ENCODE measurements at places on chromosomes 12 and 14.
A peak's percentile ranks its signal among the peaks of the same experiment; 100 is the strongest.

- DNase-seq: no peak
Observed at GRCh38 chr12:93569301-93569655, 3.2 kb upstream of the SOCS2 start.

GRCh38 chr14:93343266-93343665 lies 3.7 kb upstream of the COX8C start:
- DNase-seq: no peak

- no peak for DNase-seq
Observed at GRCh38 chr14:68507544-68508081, 285.3 kb downstream of the ZFP36L1 start.

GRCh38 chr12:130711756-130712155 lies 4.3 kb downstream of the RIMBP2 start:
- DNase-seq: no peak

GRCh38 chr12:112408621-112409020 lies 784 bp downstream of the RPL6 start:
- DNase-seq: no peak

- no peak for DNase-seq
Observed at GRCh38 chr12:11717519-11717961, 68.1 kb downstream of the ETV6 start.

GRCh38 chr14:91350483-91350812 lies 67.2 kb downstream of the CCDC88C start:
- DNase-seq: no peak

DNA sequence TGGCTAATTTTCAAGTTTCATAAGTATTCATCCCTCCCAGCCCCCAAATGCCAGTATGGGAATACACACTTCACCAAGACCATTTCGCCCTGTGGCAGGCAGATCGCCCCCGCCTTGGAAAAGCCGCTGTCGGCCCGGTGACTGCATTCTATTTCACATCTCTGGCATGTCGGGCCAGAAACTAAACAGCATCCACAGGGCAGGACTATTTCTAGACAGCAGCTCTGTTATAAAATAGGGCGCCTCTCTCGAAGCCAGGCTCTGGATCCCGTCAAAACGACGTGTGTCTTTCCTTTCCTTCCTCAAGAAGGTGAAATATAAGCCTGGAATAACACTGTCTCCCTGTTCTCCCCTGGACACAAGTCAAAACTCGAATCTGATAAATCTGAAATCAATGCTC lies 56.8 kb downstream of the GSC start:
- DNase-seq: no peak

GRCh38 chr12:113462117-113462774 lies 9.4 kb downstream of the LHX5 start:
- no peak for DNase-seq

GRCh38 chr14:38042322-38042721 lies 165.4 kb upstream of the SSTR1 start:
- no peak for DNase-seq

DNA sequence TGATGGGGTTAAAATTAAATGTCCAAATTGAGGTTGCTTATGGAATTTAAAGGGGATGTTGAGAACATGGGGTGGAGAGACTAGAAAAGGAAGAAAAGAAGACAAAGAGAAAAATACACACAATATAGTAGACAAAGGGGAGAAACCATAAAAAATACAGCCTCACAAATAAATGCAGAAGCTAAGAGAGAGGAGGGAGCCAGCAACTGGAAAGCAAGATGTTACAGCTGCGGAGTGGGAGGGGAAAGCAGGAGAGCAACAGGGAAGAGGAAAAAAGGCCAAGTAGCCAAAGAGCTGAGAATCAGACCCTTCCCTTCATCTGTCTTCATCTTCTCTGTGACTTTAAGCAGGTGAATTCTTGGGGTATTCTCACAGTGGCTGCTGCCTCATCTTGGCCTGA lies 39.7 kb upstream of the SMUG1 start:
- no peak for DNase-seq

DNA sequence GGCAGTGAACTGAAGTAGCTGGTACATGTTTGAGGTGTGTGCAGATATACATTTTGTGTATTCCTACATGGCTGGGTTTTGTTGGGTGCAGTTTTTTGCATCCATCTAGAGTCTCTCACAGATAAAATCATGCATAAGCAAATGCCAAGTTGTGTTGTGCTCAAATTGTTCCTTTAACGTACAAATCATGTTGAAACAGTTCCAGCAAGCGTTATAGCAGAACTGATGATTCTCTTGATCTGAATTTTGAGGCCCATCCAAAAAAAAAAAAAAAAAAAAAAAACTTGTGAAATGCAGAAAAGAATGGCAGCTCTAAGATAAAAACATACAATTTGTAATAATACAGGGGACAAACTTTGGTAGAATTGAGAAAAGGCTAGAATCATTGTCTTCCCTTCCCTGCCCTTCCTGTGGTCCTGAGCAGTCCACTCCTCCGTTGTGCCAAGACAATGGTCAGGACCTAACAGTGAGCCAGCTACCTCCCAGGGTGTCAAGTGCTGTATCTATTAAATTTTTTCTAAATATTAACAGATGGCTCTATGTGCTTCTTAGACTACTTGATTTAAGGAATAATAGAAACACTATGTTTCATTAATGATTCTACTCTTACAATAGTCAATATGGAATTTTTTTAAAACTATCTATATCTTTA lies 122.1 kb downstream of the PLEKHA5 start:
- no peak for DNase-seq

GRCh38 chr12:72141381-72141780 lies 130.8 kb upstream of the TRHDE start:
- no peak for DNase-seq

GRCh38 chr12:95858451-95859343 lies at the start of gene SNRPF:
SNRPF (plus strand) TSS chr12:95858952; CDS start chr12:95859074, 122 bp downstream.
- DNase-seq: peak; percentile 62

DNA sequence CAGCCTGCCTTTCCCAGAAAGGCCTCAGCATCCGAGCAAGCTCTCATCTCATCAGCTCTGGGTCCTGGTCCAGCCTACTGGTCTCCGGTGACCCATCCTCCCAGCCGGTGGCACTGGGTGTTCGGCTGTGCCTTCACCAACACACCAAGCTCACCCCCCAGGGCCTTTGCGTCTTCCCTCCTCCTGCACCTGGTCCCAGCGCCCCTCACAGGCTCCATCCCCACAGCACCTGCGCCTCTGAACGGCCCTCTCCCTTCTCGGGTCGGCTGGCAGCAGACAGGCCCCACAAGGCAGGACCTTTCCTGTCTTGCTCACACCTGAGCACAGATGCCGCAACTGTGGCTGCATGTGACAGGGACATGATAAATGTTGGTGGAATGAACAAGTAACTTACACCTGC lies 13.1 kb downstream of the P2RX2 start:
- DNase-seq: no peak

DNA sequence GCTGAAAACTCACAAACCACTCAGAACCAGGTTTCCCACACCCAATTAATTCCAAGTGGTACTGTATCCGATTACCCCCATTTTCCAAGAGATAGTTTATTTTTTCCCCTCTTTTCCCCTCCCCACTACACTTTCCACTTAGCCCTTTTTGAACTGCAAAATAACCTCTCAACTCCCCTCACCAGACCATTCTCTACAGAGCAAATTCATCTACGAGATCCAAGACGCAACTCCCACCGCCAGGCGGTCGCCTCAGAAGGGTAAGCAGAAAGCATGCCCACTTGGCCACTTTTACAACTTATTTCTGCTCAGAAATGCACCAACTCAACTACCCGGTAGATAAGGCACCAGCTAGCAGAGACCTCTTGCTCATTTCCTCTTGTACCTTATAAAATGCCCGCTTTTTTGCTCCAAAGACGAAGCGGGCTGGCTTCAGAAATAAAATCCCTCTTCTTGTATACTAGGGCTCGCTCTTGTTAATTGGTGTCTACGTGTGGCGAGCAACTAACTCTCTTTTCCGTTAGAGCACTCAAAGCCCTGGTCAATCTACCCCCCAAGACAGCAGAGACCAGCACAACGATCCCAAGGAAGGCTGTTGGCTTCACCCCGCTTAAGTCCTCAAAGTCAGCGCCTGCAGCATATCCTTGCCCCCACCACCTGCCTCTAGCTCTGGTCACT lies 910 bp upstream of the SRP54 start:
- no peak for DNase-seq

- DNase-seq: no peak
Observed at GRCh38 chr12:39592295-39592694, 27.3 kb downstream of the ABCD2 start.

GRCh38 chr12:91813701-91814100 lies 331.9 kb downstream of the BTG1 start:
- no peak for DNase-seq

- no peak for DNase-seq
Observed at GRCh38 chr12:120710031-120710804, at the start of gene UNC119B. UNC119B (plus strand) TSS chr12:120710458; CDS start chr12:120710475, 17 bp downstream.

GRCh38 chr14:104526723-104527645 lies 52.6 kb upstream of the C14orf180 start:
- DNase-seq: no peak

- DNase-seq: no peak
Observed at GRCh38 chr12:48991247-48992050, 7.7 kb downstream of the DDN start.

DNA sequence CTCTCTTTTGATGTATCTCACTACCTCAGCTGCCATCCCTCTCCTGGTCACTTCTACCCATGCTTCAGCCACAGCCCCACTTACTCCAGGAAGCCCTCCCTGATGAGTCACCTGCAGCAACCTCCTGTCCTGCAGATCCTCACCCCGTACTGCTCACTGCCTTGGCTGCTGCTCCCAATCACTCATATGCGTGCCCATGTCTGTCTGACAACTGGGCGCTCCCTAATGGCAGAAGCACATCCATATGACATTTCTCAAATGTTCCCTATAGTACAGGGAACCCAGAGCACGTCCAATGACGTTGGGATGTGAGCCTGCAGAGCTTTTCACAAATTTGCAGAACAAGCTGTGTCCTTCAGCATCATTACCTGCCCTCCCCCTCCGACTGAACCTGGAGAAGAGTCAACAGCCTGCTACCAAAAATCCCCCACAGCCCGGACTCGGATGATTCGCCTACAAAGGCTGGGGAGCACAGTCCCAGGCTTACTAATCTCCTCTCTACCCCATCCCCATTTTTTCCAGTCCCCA lies 90.0 kb downstream of the SINHCAF start:
- no peak for DNase-seq

DNA sequence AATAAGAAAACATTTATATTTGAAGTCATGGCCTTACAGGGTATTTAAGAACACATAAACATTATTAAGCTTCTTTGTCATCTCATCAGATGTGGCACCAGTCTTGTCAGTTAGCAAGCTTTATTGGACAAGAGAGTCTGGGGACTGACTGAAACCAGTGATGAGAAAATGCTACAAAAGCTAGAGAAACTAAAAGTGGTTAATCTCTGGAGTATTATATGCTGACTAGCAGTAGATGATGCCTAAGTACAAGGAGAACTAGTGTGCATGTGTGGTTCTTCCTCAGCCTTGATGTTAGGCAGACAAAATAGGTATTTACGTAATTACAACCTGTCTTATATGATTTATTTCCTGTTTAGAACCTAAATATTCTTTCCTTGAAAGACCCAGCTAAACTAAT lies 176.5 kb downstream of the CPNE8 start:
- no peak for DNase-seq

- no peak for DNase-seq
Observed at GRCh38 chr12:4526923-4527546, 11.7 kb upstream of the RAD51AP1 start.

GRCh38 chr12:49368240-49368600 lies 958 bp downstream of the SPATS2 start:
- no peak for DNase-seq

GRCh38 chr12:122527478-122527944 lies 462 bp downstream of the KNTC1 start:
- DNase-seq: no peak

DNA sequence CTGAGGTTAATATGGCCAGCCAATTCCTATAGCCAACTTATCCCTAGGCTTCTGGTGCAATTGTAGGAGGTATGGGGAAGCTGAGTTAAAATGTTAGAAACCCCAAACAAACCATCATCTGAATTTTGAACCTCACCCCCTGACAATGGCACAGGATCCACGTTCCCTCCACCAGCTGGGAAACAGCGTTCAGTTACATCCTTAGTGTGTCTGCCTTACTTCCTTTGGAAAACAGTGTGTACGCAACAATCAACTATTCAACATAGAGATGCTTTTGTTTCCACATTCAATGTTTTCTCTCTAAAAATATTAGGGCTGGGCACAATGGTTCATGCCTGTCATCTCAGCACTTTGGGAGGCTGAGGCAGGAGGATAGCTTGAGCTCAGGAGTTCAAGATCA lies 203.4 kb downstream of the TTC7B start:
- DNase-seq: no peak

- DNase-seq: no peak
Observed at GRCh38 chr12:106249411-106250135, 1.8 kb upstream of the CKAP4 start.

DNA sequence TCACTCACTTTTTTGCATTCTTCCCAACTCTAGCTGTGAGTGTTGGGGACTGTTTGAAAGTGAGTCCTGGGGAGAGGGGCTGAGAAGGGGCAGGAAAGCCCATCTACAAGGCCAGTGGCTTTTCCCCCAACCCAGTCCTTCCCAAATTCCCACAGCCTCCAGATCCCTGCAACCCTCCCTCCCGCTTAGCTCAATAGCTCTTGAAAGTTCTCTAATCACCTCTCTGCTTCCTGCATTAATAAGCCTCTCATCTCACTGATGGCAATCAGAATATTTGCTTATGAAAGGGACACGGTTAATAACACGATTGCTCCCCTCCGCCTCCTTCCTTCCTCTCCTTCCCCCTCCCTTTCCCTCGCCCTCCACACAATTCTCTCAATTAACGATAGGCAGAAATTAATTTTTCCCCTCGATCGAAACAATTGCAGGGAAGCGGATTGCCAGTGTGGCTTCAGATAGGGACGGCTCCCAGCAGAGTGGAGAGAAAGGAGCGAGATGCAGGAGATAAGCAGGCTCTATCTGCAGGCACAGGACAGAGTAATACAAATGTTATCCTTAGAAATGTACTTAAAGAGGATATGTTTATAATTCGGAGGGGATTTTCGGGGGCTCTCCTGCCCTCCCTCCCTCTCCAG lies 15.1 kb upstream of the GPATCH2L start:
- no peak for DNase-seq

GRCh38 chr14:97634751-97635150 lies 837.6 kb downstream of the VRK1 start:
- no peak for DNase-seq

GRCh38 chr14:104353921-104354701 lies 215.7 kb downstream of the KIF26A start:
- no peak for DNase-seq

GRCh38 chr12:120062976-120063579 lies 53.5 kb downstream of the RAB35 start:
- no peak for DNase-seq

GRCh38 chr14:64801800-64802199 lies 77.9 kb downstream of the SPTB start:
- no peak for DNase-seq

DNA sequence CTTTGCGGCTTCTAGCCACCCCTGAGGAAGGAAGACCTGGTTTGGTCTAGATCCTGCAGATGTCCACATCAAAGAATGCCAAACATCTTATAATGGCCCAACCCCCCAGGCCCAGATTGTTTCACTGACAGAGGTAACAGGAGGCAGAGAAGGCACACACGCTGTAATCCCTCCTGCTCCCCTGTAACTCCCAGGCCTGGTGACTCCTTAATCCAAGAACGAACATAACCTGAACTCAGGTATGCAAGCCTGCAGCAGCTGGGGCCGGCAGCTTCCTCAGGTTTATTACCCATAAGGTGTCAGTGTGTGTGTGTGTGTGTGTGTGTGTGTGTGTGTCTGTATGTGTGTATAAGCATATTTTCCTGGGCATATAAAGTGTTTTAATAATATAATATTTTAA lies 52.7 kb downstream of the ERH start:
- DNase-seq: no peak

Data from esophagus squamous epithelium (tissue), 5 donors.